AG10803 (cell line): ENCODE measurements at places on chromosomes 5 and 9.

DNA sequence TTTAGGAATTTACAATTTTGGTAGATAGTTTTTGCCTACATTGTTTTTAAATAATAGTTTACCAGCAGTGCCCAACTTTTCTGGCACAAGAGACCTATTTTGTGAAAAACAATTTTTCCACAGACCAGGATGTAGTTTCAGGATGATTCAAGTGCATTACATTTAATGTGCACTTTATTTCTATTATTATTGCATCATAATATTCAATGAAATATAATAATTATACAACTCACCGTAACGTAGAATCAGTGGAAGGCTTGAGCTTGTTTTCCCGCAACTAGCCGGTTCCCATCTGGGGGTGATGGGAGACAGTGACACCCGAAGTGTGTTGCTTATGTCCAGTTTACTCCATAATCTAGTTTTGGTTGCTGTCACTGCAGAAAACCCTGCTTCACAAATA lies 3.5 kb upstream of the HNRNPA0 start:
- no peak for DNase-seq

GRCh38 chr9:105308461-105309341 lies 64.2 kb downstream of the SLC44A1 start:
- DNase-seq = no peak

DNA sequence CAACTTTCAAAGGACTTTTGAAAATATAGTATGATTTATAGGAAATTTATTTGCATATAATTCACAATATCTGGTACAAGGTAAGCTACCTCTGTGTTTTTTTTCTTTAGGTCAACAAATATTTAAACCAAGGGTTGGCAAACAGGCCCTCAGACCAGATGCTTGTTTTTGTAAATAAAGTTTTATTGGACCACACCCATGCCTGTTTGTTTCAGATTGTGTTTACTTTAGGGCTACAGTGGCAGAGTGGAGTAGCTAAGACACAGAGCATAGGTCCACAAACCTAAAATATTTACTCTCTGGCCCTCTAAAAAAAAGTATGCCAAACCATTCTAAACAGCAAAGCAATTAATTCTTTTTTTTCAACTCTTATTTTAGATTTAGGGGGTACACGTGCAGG lies 119.7 kb upstream of the CCDC152 start:
- DNase-seq = no peak

- no peak for DNase-seq
Measured at GRCh38 chr9:129779560-129780190, 23.3 kb upstream of the TOR1B start.

- no peak for DNase-seq
Measured at GRCh38 chr5:54607006-54607405, 89.4 kb downstream of the SNX18 start.

- DNase-seq = no peak
Measured at GRCh38 chr5:117761186-117761585, 1186.6 kb upstream of the SEMA6A start.

DNA sequence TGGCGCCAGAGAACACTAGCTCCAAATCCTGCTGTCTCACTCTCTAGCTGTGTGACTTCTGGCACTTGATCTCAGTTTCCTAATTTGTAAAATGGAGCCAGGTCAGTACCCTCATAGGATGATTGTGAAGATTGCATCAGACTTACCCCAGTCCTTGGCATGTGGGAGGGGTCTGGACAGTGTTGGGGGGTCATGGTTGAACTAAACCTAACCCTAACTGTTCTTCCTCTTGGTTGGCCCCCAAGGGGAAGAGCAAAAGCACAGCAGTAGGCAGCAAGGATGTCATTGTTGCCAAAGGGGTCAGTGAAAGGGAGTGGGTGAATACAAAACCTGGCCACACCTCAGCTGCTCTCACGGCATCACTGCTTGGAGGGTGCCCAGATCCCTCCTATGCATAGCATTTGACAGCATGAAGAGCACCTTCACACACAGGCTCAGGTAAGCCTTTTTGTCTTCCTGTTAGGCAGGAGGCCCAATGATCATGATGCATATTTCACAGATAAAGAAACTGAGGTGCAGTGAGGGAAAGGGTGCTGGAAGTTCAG lies 15.7 kb upstream of the CXCL14 start:
- DNase-seq = no peak

- no peak for DNase-seq
Measured at GRCh38 chr9:35687972-35688557, 1.7 kb downstream of the TPM2 start.

- no peak for DNase-seq
Measured at GRCh38 chr5:143758015-143758414, 53.9 kb upstream of the HMHB1 start.

- peak; percentile 95 for DNase-seq
Measured at GRCh38 chr9:38026021-38026809, 42.8 kb downstream of the SHB start.

- no peak for DNase-seq
Measured at GRCh38 chr5:82374637-82375036, 96.5 kb upstream of the RPS23 start.
